Dermis microvascular lymphatic vessel endothelial cell (primary cell): ENCODE measurements at places on chromosomes 13 and 19. TPM values are rescaled to one million over a fixed set of nuclear protein-coding genes. Genes with fewer than 3 reads are reported as not detected.
A peak's percentile ranks its signal among the peaks of the same experiment; 100 is the strongest.

SLC8A2 gene
- not detected in 2 replicates for total RNA-seq

EEF1AKMT1 gene
- 5.4 and 5.6 TPM in 2 replicates for total RNA-seq

ZNF382 gene
- 3.1 and 3.9 TPM in 2 replicates for total RNA-seq

YJEFN3 gene
- 0.25 and 0.26 TPM in 2 replicates for total RNA-seq

CGB7 gene
- total RNA-seq: 0.13 TPM in 1 of 2 replicates, not detected in the other

PRSS57 gene
- total RNA-seq: not detected in 2 replicates

- no peak for DNase-seq
Observed at GRCh38 chr19:46021531-46022041, 1.3 kb downstream of the PGLYRP1 start.

- DNase-seq: peak; percentile 54
Observed at GRCh38 chr13:107427536-107427935, 787.8 kb downstream of the LIG4 start.

DNA sequence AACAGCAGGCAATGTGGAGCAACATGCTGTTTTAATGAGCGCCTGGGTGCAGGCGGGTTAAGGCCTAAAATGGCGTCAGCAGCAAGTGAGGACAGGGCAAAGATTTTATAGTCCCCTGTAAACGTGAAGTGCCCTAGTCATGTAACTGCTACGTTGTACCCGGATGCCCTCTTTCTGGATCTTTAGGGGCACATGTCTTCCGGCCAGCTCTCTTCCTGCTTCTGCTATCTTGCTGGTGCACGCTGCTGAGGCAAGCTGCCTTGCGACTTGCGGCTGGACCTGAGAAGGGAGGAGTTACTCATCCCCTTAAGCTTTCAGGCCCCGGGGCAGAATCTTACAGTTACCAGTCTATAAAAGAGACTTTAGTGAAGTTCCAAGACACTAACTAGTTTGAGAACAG lies 303.6 kb upstream of the DACH1 start:
- DNase-seq: no peak

- no peak for DNase-seq
Observed at GRCh38 chr13:90382425-90382824, 965.1 kb upstream of the MIR17HG start.

GRCh38 chr13:103625194-103625593 lies 559.0 kb upstream of the SLC10A2 start:
- no peak for DNase-seq

DNA sequence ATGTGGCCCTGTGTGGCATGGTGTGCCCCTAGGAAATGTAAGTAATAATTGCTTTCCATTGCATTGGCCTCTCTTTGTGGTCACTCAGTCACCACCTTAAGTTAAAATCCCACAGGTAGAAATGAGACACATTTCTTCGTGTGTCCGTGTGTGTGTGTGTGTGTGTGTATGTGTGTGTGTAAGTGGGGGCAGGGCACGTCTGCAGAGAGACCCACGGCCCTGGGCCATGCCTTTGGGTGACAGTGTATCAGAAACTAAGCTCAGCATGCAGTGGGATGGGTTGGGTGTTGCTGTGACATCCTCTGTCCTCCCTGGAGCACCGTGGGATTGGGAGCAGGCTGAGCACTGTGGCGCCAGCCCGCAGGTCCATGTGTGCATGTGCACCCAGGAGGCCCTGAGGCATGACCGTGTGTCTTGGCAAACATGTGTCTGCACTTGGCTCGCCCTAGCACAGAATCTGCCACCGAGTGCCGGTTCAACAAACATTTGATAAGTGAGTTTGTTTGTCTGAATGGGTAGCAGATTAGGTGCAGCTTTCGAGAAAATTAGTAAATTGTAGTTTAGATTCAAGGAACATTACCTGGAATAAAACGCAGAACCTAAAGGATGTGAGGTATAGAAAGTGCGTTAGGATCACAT lies 91.8 kb downstream of the WTIP start:
- no peak for DNase-seq

- DNase-seq: no peak
Observed at GRCh38 chr13:23716401-23716800, 146.2 kb downstream of the TNFRSF19 start.

DNA sequence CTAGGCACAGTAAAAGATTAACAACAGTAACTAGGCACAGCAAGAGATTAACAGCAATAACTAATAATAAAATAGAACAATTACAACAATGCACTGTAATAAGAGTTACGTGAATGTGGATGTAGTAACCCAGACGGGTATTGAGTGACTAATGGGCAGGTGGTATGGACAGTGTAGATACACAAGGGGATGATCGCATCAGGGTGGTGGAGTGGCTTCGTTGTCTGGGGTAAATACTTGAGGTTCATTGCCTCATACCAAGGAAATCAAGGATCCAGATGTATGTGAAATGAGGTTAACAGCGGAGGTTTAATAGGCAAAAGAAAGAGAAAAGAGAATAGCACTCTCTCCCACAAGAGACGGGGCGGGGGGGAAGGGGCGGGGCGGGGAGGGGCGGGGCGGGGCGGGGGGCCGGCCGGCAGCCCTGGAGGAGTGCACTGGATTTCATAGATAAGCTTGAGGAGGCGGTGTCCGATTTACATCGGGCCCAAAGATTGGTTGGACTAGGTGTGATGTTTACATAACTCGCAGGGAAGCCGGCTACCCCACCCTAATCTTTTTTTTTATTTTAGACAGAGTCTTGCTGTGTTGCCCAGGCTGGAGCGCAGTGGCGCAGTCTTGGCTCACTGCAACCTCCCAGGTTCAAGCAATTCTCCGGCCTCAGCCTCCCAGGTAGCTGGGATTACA lies 106.3 kb downstream of the KCTD15 start:
- no peak for DNase-seq

DNA sequence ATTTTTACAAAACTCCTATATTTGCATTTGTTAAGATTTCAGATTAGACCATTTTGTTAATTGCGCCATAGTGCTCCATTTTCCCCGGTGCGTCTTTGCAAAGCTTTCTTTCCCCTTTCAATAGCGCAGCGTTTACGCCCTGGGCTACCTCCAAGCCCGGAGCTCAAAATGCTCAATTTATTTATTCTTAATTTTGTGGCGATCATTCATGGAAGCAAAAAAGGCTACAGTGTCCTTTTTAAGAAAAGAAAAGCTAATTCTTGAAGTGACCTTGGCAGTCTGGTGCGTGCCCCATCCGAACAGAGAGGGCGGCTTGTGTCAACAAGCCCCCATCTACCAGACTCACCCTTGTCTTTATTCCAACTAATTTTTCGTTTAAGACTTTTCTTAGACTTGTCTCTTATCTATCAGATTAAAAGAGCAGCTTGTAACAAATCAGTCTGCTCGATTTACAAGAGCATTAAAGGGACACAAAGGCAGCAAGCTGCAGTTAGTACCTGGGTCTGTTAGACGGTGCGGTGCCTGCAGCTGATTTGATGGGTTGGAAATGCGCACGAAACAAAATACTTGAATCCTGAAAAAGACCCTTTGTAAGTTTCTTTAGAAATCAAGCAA lies 30.1 kb downstream of the GSX1 start:
- no peak for DNase-seq

- DNase-seq: peak; percentile 47
Observed at GRCh38 chr19:15101479-15102082, 5.6 kb upstream of the SYDE1 start.

DNA sequence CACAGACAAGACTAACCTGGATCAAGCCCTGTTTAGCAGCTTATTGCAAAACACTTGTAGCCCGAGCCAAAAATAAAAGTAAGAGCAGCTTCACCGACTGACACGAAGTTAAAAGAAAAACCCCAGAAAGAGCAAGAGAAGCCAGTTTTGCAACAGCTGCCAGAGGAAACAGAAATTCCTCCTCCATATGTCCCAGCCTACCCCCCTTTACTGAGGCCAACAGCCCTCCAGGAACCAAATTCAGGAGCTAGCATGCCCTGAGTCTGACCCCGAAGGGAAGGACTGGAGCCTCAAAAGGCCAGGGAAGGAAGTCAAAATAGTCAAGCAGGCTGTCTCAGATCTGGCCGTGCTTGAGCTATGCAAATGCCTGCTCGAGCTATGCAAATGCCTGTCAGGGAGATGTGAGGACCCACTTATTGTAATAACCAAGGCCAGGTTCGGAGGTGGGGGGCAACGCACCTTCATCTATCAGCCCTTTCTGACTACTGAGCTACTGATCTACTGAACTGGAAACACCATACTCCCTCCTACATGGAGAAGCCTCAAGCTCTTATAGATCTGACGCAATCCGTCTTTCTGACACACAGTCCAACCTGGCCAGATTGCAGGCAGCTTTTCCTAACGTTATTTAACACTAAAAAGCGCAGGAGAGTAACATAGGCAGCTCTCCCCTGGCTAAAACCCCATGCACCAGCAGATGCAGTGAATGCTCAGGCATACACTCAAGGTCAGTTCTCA lies 6.7 kb downstream of the SIGLEC11 start:
- DNase-seq: no peak

- DNase-seq: no peak
Observed at GRCh38 chr13:46184277-46184699, 2.3 kb upstream of the LCP1 start.

- no peak for DNase-seq
Observed at GRCh38 chr13:58587183-58587582, 955.6 kb downstream of the PCDH17 start.

DNA sequence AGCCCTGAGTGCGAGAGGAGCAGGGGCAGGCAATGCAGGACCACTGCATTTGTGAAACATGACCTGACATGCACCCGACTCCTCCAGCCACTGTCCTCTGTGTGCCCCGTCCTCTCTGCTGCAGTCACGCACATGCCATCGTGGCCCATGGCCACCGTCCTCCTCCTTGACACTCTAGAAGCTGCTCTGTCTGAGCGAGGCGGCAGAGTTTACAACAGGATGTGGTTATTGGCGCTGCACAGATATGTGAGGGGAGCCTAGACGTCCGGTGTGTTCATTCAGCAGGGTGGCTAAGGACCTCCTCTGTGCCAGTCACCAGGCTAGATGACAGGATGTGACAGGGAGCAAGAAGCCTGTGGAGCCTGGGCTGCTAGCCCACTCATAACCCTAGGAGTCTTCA lies 277.8 kb downstream of the FOXO1 start:
- peak; percentile 25 for DNase-seq

DNA sequence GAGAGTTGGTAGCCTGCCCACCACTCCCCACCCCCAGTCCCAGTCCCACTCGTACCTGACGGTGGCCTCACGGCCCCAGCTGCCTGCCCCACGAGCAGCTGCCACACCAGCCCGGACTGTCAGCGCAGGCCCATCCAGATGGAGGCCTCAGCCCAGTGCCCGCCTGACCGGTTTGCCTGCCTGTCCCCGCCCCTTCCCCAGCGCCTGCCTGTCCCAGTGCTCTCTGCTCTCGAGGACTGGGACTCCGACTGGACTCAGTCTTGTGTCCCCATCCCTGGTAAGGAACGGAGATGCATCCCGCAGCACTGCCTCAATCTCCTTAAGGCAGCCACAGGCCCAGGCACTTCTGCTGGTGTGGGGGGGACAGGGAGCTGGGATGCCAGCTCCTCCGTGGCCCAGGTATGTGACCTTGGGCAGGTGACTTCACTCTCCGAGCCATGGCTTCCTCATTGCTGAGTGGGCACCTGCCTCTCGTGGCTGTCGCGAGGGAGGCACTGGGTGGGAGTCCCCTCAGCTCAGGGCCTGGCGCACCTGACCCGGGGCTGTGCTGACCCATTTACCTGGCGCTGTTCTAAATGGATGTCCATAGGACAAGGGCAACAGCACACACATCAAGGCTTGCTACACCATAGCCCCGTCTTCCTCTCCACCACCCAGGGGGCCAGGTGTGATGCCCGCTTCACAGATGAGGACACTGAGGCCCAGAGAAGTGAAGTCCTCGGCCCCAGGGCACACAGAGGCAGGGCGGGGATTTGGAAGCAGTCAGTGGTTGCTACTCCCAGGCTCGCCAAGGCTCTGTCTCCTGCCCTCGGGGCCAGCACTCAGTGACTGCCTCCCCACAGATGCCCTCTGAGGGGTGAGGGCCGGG lies at the start of gene NKPD1:
Gene NKPD1, minus strand, starts transcription at position 113 of the 868 bp plus-strand sequence. CDS start 832 bp downstream, outside the sequence.
- no peak for DNase-seq

GRCh38 chr19:11164879-11165406 lies 9.4 kb upstream of the SPC24 start:
- no peak for DNase-seq

- no peak for DNase-seq
Observed at GRCh38 chr19:50661766-50662650, 12.8 kb downstream of the C19orf81 start.
